Esophagus squamous epithelium (tissue), 5 donors: ENCODE measurements at places on chromosomes 7 and 10.

DNA sequence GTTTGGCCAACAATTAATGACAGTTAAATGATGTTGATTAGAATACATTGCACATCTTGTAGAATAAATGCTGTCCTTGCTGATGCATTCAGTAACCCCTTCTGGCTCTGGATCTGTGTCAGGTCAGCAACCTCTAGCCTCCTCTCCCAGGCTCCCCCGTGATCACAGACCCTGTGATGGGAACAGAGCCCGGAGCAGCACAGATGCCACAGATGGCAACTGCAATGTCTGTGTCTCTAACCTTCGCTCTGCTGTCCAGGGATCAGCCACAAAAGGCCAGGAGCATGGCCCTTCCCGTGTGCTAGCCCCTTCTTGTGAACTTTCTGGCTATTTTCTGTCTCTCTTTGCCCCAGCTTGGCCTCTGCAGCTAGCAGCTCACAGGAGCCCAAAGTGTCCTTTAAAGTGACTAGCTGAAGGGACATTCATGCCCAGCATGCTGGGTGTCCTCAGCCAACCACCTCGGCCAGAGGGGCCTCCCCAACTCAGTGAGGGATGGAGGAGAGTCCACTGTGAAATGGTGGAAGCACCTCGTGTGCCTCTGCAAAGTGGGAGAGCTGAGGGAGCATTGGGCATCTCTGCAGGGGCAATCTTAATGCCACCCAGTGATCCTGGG is 167.0 kb upstream of the TCERG1L start:
- DNase-seq: no peak

DNA sequence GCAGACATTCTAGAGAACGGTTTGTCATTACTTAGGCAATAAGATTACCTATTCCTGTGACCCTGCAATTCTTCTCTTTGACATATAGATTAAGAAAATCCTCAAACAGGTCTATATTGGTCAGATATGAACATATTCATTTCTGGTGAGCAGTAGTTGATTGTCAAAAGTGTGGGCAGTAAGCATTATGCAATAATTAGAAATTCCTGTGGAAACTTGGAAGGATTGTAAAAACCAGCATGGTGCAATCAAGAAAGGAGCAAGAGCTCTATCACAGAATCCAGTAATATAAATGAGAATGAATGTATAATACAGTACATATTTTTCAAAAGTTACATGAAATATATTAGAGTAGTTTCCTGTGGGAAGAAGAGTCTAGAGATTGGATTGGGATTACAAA is 406.5 kb downstream of the SUGCT start:
- no peak for DNase-seq

DNA sequence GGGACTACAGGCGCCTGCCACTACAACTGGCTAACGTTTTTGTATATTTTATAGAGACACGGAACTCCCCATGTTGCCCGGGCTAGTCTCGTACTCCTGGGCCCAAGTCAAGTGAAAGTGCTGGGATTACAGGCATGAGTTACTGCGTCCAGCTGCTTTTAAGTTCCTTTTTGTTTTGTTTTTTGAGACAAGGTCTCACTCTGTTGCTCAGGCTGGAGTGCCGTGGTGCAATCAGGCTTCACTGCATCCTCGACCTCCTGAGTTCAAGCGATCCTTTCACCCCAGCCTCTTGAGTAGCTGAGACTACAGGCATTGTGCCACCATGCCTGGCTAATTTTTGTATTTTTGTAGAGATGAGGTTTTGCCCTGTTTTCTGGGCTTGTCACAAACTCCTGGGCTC is 155.0 kb downstream of the GALNT17 start:
- DNase-seq: no peak

- DNase-seq: no peak
Observed at GRCh38 chr7:148735141-148735540, 36.4 kb downstream of the CUL1 start.

DNA sequence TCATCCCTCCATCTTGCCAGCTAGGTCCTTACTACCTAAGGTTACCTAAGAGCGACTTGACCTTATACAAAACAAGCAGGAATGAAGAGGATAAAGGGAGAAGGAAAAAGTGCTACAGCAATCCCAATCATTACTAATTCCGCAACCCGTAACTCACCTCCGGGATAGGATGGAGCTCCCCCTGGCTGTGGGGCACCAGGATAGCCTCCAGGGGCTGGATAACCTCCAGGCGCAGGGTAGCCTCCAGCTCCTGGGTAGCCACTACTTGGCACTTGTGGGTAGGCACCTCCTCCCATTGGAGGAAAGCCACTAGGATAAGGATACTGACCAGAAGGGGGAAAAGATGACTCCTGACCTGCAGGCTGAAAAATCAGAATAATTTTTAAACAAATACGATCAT is 15.8 kb downstream of the ANXA7 start:
- DNase-seq: no peak

DNA sequence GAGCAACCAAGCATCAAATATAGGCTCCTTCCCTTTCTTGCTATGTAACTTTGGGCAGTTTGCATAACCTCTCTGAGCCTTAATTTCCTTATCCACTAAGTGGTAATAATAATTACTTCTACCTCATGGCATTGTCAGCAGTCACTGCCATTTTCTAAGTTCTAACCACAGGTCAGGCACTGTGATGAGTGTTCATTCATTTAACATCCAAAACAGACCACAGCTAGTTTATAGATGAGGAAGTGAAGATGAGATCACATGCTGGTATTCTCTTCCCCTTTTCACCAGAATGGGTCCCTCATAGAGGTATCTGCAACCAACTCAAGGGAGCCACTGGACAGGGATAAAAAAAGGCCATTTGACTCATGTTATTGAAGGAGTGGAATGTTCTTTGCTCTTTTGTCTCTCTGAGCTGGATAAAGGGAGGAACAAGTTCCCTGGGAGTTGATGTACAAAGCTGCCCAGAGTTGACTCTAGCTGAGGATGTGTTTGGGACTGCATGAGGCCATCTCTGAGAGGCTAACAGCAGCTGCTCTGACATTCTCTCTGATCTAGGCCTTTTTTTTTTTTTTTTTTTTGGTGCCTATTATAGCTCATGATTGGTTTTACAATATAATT is 65.0 kb downstream of the DNAJC12 start:
- DNase-seq: no peak

- DNase-seq: no peak
Observed at GRCh38 chr10:83533290-83533689, 606.0 kb upstream of the GHITM start.

DNA sequence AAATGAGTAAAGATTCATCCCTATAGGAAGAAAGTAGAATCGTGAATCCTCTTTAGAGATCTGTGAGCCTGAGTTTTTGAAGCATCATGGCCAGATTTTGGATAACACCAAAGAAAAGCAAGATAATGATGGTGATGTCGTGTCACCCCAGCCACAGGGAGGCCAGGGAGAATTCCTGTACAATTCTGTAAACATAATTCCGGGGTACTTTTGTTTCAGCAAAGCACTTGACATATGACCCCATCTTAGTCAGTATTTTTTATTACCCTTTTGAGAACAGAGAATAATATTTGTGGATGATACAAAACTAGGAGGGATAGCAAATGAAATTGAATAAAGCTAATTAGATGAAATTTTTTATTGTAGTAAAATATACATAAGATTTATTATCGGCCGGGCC is 33.8 kb downstream of the NACAD start:
- no peak for DNase-seq

GRCh38 chr10:69641261-69641980 is 11.4 kb downstream of the FAM241B start:
- no peak for DNase-seq

GRCh38 chr7:100477871-100478267 is 1.1 kb downstream of the TSC22D4 start:
- DNase-seq: no peak

GRCh38 chr7:37315772-37316715 is 132.6 kb downstream of the ELMO1 start:
- DNase-seq: no peak

GRCh38 chr10:127291329-127291728 is 94.9 kb upstream of the INSYN2A start:
- DNase-seq: no peak

DNA sequence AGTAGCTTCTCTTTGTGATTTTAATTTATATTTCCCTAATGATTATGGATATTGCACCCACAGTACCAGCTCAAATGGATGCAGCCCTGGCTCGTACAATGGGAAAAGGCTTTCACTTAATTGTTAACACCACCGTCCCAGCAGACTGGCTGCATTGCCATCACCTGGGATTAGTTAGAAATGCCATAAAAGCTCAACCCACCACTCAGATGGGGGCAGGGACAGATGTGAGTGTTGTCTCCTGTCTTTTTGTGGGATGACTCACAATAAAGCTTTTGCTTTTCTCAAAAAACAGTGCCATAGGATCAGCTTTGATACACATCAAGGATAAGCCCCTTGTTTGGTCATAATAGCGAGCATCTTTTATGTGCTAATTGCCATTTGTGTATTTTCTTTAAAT is 729.1 kb downstream of the TNS3 start:
- no peak for DNase-seq

DNA sequence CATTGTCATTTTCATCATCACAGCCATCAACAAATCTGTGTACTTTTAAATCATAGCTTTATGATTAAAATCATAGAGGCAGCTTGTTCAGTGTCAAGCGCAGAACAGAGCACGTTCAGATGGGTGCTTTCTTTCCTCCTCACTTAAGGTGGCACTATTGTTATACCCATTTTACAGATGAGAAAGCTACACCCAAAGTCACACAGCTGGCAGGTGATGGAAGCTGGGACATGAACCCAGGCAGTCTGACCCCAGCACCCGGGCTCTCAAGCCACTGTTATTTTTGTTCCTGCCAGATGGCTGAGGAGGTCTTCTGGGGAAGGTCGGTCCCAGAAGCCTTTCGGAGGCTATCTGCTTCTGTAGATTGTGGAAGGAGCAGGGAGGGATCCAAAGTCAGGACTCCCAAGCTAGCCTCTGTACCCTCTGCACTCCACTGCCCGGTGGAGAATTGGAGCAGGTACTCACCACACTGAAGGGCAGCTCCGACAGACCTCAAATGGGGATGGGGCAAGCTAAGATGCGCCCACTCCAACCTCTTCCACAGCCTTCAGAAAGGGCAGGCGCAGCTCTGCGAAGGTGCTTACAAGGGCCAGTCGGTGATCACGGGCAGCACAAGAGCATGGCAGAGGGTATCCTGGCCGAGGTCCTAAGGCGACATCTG is 610 bp downstream of the AVPI1 start:
- no peak for DNase-seq

DNA sequence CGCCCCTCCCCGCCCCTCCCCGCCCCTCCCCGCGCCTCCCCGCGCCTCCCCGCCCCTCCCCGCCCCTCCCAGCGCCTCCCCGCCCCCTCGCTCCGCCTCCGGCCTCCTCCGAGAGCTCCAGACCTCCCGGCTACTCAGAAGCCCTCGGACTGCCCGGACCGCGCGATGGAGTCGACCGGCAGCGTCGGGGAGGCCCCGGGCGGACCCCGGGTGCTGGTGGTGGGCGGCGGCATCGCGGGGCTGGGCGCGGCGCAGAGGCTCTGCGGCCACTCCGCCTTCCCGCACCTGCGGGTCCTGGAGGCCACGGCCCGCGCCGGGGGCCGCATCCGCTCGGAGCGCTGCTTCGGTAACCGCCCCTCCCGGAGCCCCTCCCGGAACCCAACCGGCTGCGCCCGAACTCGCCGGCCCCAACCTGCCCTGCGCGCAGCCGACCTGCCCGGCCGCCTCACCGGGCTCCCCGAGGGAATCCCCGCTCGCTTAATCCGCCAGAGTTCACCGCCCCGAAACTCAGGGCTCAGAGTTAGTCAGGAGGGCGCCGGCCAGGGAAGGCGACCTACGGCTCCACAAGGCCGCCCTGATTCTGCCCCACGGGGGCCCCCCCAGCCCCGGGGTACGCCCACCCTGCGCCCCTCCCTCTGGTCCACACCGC is at the start of gene PAOX:
TSS of gene PAOX (plus strand) at position 111 of the 649 bp plus-strand sequence. CDS start at position 166, 55 bp downstream.
- DNase-seq: no peak

DNA sequence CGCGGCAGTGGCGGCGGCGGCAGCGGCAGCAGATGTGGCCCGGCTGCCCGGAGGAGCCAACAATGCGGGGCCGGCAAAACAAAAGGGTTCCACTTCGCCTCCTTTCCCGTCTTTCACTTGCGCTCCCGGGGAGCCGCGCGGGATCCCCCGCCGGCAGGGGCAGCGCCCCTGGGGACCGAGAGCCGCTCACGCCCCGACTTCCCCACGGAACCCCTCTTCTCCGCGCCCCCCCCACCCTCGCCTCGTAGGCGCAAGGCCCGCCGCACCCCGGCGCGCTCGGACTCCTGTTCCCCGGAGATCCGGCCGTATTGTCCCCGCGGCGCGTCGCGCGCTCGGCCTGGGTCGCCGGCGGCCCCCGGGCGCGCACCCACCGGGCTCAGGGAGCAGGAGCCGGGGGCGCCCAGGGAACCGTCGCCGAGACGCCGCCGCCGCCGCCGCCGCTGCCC is 854 bp downstream of the CTBP2 start:
- DNase-seq: no peak

DNA sequence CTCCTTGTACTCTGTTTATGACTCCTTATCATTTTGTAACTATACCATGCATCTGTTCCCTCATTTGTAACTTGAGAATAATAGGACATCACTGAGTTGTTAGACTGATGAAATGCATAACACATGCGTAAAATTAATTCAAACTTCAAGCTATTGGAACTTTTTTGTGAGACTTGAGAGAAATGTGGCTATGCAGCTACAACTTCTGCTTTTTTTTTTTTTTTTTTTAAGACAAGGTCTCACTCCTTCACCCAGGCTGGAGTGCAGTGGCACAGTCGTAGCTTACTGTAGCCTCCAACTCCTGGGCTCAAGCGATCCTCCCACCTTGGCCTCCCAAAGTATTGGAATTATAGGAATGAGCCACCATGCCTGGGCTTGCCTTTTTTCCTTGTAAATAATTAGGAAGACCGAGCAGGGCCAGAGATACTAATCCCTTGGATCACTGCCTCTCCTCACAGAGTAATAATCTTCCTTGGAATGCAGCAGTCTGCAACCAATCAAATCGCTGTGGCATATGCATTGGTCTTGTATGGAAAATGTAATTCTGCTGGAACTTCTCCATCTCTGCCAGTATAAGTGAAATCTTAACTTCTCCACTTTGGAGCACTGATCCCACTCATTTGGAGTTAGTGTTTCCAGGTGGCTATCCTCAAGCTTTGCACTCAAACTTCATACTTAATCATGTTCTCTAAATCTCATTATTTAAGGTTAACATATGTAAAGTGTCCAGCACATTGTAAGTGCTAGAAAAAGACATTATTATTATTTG is 2.0 kb upstream of the PANK1 start:
- DNase-seq: no peak

- DNase-seq: no peak
Observed at GRCh38 chr10:30557884-30558283, 71.7 kb downstream of the LYZL2 start.

DNA sequence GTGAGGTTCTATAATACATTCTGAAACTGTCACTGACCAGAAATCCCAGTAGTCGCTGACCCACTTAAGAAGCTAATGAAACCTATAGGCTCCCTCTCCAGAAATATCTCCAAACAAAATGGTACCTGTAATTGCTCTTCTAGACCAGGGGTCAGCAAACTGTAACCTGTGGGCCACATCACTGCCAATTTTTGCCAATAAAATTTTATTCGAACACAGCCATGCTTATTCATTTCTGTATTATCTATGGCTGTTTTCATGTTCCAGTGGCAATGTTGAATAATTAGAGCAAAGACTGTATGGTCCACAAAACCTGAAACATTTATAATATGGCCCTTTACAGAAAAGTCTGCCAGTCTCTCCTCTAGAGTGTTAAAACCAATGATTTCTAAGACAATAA is 37.2 kb upstream of the SVIL start:
- DNase-seq: no peak
